DMS79 treated with DMSO at 0.1 percent for 48 hours (cell line): ENCODE measurements at places on chromosomes 6 and 20.

GRCh38 chr20:44284032-44284431, 27.0 kb downstream of the FITM2 start:
- DNase-seq = no peak

DNA sequence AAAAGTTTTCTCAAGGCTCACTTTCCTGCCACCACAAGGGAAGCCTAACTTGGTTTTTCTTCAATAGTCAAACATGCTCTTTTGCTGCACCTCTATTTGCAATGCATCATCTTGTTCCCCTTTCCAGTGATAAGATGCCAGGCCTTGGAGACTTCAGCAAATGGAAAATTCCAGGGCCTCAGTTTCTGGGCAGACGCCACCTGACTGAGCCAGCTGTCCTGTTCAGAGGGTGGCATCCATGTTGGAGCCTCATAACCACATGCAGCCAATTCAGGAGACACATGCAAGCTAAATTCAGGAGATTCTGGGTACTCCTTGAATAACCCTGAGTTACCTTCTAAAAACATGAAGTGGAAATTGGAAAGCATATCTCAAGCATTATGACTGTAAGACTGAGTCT, 285.6 kb upstream of the RNF24 start:
- DNase-seq = no peak

- DNase-seq = peak; percentile 5
Measured at GRCh38 chr20:33914919-33915318, 78.8 kb upstream of the RALY start.

GRCh38 chr20:5000263-5001173, 792 bp downstream of the SLC23A2 start:
- DNase-seq = no peak

DNA sequence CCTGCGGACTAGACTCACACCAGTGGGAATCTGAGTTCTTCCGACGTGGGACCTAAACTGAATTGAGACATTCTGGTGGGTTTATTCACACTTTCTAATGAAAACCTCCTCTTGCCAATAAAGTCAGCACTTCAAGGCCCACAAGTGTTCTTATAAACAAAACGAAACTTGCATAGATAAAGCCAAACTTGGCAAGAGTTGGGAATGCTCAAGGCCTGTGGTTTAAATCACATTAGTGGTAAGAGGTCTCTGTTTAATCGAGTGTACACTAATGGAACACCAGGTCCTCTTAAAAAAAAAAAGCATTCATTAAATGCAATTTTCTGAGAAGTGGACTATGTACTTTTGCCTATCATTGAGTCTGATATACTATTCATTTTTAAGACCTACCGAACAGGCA, 143.3 kb downstream of the SMOC2 start:
- DNase-seq = peak; percentile 87

GRCh38 chr6:490251-491037, 98.9 kb downstream of the IRF4 start:
- DNase-seq = no peak

- no peak for DNase-seq
Measured at GRCh38 chr20:6007094-6007528, 46.7 kb downstream of the LRRN4 start.

- no peak for DNase-seq
Measured at GRCh38 chr6:6656287-6656686, 67.8 kb downstream of the LY86 start.

- no peak for DNase-seq
Measured at GRCh38 chr20:8568075-8568474, 436.0 kb downstream of the PLCB1 start.

- no peak for DNase-seq
Measured at GRCh38 chr6:15110726-15111354, 135.0 kb upstream of the JARID2 start.

- DNase-seq = no peak
Measured at GRCh38 chr6:15431762-15432483, 186.1 kb downstream of the JARID2 start.

- no peak for DNase-seq
Measured at GRCh38 chr20:53793783-53794383, 200.2 kb upstream of the ZNF217 start.

DNA sequence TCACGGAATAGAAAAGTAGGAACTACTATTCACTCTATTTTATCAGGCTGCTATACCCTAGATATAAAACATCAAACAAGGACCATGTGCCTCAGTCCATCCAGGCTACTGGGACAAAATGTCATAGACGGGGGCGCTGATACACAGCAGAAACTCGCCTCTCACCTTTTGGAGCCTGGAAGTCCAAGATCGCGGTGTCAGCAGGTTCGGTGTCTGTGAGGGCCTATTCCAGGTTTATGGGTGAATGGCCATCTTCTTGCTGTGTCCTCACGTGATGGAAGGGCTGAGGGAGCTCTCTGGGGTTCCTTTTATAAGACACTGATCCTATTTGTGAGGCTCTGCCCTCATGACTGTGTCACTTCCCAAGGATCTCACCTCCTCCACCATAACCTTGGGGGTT, 89.5 kb downstream of the DLL1 start:
- no peak for DNase-seq

GRCh38 chr6:37256692-37257319, 766 bp upstream of the TBC1D22B start:
- no peak for DNase-seq

DNA sequence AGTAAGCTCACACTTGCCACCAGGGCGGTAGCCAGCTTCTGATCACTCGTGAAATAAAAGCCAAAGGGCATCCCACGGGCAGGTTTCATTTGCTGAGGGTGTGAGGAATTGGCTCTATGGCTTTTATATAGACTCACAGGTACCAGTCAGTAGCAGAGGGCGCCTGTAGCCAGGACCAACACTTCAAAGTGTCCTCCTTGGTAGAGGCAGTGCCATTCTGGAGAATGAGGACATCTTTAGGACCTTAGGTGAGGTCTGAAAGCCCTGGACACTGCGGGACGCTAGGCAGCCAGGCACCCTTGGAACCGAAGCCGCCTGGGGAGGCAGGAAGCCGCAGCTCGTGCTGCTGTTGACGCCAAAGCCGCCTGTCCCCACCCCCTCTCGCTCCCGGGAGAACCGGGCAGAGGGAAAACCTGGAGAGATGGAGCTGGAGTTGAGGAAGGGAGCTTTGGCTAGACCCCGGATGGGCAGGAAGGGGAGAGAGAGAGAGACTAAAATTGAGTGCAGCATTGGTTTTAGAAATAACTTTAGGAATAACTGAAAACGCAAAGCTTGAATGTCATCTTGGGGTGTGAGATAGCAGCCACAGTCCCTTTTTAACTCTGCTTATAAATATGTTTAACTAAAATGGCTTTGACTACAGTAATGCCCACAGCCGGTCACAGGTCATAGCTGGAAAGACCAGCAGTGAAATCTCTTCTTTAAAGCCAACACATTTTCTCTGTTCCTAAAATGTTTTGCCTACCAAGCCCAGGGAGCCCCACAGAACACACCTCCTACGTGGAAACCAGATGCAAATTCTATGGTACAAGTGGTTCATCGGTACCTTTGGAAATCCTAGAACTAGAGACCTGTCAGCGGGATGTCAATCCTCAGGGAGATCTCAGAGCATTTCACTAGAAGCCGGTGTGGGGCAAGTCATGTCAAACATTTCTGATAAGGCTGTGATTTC, 128.5 kb upstream of the CDYL start:
- peak; percentile 0 for DNase-seq

DNA sequence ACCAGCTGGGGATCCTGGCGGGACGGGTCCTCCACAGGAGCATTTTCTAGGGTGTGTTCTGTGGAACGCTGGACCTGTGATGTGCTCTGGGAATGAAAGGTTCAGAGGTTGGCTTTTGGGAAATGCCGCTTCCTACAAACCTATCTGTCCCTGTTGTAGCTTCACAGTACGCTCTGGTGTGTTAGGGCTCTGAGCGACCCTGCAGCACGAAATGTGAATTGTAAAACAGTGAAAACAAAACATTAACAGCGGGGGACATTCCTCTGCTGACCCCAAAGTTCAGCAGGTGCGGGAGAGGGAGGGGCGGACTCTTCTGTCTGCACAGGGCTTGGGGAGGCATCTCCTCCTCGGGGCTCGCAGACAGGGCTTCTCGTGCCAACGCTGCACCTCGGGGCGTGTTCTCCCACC, 155.9 kb downstream of the NRN1 start:
- DNase-seq = no peak

GRCh38 chr20:588932-589672, 21.0 kb downstream of the TCF15 start:
- no peak for DNase-seq

DNA sequence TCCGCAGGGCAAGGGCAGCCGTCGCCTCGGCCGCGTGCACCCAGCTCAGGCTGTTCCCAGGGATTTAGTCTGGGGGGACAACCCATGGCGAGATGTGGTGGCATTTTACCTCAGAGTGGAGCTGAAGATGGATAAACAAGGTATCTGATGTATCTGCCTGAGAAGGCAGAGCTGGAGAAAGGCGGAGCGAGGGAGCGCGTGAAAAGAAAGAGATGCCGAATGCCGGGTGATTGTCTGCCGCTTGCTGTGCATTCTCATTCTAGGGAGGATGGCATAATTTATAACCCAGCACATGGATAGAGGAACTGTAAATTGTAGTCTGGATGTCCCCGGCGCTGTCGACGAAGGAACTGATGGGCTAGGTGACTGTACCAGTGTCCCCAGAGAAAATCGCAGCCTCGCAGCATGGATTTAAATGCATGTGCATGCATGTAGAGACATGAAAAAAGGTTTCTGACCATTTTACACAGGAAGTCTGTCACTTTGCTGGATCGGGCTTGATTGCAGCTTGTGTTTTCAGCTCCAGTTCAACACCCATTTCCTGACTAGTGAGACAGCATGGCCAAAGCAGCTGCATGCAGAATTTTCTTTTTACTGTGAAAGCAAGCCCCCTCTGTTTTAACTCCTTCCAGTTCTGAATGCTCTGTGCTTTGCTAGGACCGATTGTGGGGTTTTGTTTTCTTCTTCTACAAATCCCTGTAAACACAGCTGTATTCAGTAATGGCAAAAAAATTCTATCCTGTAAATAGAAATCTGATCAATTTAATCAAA, 149.7 kb downstream of the PRL start:
- no peak for DNase-seq

DNA sequence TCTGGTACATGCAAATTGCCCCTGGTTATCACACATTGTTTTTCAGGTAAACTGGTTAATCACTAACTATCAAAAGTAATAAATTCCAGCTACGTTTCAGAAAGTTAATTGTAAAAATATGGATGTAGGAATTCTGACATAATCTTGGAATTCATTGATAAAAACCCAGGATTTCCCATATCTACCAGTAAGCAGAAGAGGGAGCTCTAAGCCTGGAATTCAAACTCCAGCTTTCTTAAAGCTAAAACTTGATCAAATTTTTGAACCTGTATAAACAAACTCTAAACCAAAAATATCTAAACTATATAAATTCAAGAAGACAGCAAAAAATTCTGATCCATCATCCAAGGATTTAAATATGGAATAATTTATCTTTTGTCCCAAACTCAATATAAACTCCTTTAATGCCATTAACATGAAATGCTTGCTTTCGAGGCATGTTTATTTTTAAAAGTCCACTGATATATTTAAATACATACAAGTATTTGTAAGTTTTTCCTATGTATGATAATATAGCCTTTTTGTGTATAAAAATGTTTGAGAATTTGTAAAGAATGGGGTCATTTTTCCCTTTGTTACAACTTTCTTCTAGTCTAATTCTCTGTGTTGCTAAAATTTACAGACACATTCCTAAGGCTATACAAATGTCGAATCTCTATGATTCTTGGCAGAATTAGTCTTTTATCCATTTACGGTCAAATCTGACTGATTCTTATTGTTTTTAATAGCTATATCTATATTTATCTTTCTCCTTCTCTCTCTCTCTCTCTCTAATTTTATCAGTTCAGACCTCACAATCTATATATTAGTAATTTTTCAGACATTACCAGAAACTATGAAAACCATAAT, 91.4 kb upstream of the RNF217 start:
- peak; percentile 33 for DNase-seq

GRCh38 chr20:50068041-50068651, 44.8 kb downstream of the UBE2V1 start:
- no peak for DNase-seq

DNA sequence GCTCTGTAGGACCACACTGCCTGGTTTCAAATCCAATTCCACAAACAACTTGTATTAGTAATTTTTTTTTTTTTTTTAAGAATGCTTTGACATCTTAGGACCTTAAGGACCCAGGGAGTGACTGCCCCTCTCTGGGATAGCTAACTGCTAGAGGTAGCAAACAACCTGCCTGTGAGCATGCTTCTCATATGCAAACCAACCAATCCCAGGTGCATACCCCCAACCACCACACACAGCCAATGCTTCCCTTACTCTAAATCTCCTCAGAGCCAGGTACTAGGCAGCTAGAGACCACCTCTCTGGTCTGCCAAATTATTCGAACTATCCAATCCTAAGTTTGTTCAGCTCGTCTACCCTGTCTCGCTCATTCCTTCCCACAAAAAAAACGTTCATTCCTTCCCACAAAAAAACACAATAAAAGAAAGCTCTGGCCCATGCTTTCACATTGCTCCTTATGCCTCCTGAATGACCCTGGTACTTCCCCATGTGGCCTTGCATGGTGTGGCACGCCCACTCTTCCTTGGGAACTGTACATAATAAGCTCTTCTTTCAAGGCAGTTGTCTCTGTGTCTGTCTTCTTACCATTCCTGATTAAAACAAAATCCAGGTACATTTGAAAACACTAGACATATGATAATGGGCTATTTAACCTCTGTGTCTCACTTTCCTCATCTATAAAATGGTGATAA, 6.4 kb downstream of the SERAC1 start:
- DNase-seq = no peak

DNA sequence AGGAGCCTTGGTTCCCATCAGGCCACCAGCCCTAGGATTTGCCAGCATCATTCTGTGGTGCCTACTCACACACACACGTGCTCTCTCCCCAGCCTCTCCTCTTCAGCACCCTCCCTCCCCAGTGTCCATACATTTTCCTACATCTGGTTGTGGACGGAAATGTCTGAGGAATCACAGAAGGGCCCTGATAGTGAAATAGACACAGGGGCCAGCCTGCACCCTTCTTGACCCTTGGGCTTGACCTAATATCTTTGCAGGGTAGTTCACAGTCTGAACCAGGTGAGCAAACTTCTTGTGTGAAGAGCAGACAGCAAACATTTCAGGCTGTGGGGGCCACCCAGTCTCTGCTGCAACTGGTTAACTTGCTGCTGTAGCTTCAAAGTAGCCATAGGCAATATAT, 108.5 kb upstream of the NXT1 start:
- peak; percentile 22 for DNase-seq

GRCh38 chr6:39082310-39082709, 32.7 kb downstream of the SAYSD1 start:
- DNase-seq = no peak

DNA sequence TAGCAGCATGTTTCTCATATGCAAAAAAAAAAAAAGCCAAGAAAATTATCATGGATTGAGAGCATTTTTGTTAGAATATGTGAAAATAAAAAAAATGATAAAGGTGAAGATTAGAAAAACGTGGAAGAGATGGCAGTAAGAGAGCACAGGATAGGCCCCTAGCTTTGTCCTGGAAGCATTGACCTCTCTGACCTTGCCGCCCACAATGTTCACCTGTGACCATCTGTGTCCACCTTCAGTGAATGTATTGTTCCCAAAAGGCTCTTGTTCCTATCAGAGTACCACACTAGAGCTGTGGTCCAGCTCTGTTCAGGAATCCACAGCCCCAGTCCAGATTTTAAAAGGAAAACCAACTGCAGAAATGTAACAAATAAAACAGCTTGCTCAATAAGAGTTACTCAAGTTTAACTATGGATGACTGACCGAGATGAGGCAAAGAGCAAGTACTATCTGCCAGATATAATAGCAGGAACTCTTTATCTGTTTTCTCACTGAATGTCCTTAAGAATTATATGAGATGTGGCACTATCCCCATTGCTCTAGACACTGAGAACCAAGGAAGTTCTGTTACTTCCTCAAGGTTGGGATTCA, 287.7 kb upstream of the STXBP5 start:
- no peak for DNase-seq

- no peak for DNase-seq
Measured at GRCh38 chr20:6855104-6855503, 87.6 kb downstream of the BMP2 start.
